ENCODE measurements at places on chromosomes 7 and 10.

GRCh38 chr7:2651847-2652735 is 20.3 kb downstream of the TTYH3 start:
- DNase-seq, result no peak

- DNase-seq, result no peak
Observed at GRCh38 chr7:99109108-99110051, 34.5 kb downstream of the SMURF1 start.

GRCh38 chr7:50125766-50126165 is 32.7 kb upstream of the ZPBP start:
- DNase-seq, result no peak

GRCh38 chr7:155850766-155851678 is 38.8 kb upstream of the SHH start:
- DNase-seq, result no peak

- no peak for DNase-seq
Observed at GRCh38 chr10:77865580-77866324, 60.8 kb downstream of the DLG5 start.

- no peak for DNase-seq
Observed at GRCh38 chr7:1809070-1809469, 139.0 kb downstream of the ELFN1 start.

- DNase-seq, result no peak
Observed at GRCh38 chr10:117926491-117926890, 120.2 kb downstream of the RAB11FIP2 start.

DNA sequence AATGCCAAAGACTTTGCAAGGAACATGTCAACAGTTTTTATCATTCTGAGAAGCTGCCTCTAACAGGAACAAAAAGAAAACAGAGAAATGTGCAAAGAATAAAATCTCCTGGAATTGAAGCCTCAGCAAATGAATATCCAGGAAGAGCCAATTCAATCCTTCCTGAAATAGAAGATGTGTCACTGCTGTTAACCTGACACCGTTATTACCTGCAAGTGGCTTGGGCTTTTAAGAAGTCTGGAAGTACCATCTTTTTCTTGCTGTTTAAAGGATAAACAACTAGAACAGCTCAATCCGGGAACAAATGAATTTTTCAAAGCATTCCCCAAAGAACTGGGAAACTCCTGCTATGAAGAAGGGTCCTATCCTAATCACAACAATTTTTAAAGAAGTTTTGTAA is 434.8 kb downstream of the KCNMA1 start:
- no peak for DNase-seq

DNA sequence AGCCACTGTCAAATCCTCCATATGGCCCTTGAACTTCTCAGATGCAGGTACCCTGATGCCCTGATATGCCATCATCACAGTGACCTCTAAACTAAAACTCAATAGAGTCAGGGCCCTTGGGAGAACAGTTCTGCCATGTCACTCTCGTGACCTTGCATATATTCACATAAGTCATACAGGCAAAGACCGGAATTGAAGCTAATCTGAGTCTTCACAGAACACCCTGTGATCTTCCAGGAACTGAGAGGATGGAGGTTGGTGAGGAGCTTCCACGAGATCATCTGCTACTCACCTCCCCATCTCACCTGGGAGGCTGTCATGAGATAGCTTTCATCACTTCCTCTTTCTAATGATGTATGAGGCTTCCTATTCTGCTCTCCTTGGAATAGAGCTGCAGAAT is 228.7 kb upstream of the CCDC6 start:
- peak; percentile 6 for DNase-seq

- DNase-seq, result no peak
Observed at GRCh38 chr10:118278649-118279048, 63.5 kb downstream of the FAM204A start.

GRCh38 chr10:96967847-96968246 is 135.7 kb downstream of the LCOR start:
- no peak for DNase-seq

- DNase-seq, result no peak
Observed at GRCh38 chr7:82078807-82079206, 309.0 kb upstream of the HGF start.

GRCh38 chr10:49498425-49498824 is 40.5 kb downstream of the ERCC6 start:
- DNase-seq, result no peak

GRCh38 chr10:17244700-17245365 is 16.8 kb downstream of the VIM start:
- DNase-seq, result no peak

DNA sequence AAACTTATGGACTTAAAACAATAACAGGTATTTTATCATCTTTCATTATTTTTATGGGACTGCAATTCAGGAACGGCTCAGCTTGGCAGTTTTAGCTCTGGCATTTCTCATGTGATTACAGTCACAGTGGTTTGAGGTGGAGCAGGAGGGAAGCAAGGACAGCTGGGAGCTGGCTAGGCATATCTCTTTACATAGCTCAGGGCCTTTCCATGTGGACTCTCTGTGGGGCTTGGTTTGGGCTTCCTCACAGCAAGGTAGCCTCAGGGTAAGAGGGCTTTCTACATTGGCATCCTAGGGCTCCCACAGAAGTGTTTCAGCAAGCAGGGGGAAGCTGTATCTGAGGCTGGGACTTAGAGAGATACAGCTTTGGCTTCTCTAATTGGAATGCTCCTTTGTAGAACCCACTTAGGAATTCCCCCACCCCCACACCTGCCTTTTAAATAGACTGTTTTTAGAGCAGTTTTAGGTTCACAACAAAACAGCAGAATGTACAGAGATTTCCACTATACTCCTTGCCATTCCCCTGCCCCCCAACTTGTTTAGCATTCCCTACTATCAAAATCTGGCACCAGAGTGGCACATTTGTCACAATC is 26.6 kb upstream of the SDHAF3 start:
- no peak for DNase-seq

GRCh38 chr7:118306771-118307170 is 82.3 kb downstream of the ANKRD7 start:
- DNase-seq, result no peak

DNA sequence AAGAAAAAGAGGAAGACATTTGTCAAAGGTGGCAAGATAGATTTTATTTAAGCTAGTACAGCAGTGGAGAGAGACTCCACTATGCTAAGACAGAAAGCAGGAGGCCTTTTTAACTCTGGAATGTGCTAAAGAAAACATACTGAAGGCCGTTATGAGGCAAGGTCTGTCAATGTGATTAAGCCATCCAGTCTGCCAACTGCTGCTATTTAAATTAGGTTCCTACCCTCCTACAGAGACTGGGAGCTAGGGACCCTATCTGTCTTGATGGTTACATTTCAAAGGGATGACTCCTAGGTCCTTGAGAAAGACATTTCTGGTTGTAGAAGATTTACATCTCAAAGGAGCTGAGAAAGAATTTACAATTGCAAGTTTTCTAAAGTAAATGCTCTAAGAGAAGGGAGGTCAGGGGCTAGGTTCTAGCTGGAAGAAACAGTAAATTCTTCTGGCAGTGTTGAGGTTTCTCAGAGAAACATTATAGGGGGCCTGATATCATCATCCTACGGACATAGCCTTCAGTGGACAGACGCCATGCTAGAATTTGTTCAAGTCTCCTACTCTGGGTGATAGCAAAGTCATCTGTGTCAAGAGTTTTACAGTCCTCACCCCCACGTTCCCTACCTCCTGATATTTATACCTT is 211.6 kb downstream of the PHF14 start:
- no peak for DNase-seq

GRCh38 chr10:9158675-9159074 is 1104.2 kb downstream of the GATA3 start:
- no peak for DNase-seq

- no peak for DNase-seq
Observed at GRCh38 chr7:18494821-18495408, 634 bp upstream of the HDAC9 start.

GRCh38 chr7:11492307-11492706 is 339.7 kb downstream of the THSD7A start:
- no peak for DNase-seq

GRCh38 chr7:20188567-20188966 is 28.6 kb downstream of the MACC1 start:
- DNase-seq, result no peak

GRCh38 chr7:146177301-146177700 is 60.7 kb downstream of the CNTNAP2 start:
- no peak for DNase-seq

- DNase-seq, result no peak
Observed at GRCh38 chr7:106057962-106058927, 53.9 kb downstream of the SYPL1 start.

- DNase-seq, result no peak
Observed at GRCh38 chr7:36191292-36191920, 38.4 kb downstream of the EEPD1 start.

- DNase-seq, result no peak
Observed at GRCh38 chr7:109178342-109178741, 608.7 kb downstream of the DNAJB9 start.

GRCh38 chr10:132247943-132248342 is 59.8 kb downstream of the STK32C start:
- DNase-seq, result no peak

DNA sequence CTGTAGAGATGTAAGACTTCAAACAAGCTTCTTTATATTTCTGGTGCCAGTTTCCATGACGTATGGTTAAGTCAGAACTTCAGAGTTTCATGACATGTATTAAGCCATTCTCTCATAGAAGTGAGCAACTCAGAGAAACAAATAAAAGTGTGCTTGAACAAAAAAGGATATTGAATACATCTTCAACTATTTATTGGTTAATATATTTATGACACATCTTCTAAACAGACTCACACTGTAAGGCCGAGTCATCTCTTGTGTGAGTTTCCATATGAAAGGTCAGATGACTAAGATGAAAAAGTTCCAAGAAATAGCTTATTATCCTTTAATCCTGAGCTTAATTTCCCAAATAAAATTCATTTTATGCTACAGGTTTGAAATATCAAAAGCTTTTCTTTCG is 105.5 kb upstream of the CSTF2T start:
- no peak for DNase-seq
